ENCODE measurements at places on chromosomes 3 and 15.
A peak's percentile ranks its signal among the peaks of the same experiment; 100 is the strongest.

DNA sequence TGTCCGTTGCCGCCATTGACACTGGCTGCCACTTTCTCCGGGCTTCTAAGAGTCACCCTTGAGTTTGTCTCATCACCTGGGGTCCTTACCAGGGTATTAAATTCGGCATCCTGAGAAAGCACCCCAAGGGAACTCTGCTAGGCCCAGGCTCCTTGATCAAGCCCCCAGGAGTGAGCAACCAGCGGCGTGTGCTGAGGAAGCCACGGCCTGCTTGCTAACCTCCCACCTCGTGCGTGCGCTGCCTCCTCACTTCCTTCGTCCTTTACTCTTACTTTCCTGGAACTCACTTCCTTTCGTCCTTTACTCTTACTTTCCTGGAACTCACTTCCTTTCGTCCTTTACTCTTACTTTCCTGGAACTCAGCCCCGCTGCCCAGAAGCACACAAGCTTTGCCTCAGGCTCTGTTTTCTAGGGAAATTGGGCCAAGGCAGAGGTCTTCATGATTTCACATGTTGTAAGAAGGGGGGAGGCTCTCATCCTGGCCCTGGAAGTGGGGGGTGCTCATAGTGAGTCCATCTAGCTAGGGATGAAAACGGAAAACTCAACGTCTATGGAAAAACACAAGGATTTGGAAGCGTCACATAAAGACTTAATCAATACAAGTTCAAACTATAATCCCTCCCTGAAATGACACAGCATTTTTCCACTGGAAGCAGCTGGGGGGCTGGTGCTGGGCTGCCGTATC is 36.7 kb upstream of the BDH1 start:
- no peaks in the 10 kb centered on the region for H3K27me3 ChIP-seq
- no peaks in the 10 kb centered on the region for H3K36me3 ChIP-seq
- no peaks in the 10 kb centered on the region for H3K4me1 ChIP-seq
- H3K27ac ChIP-seq: no peak overlapping the region
- H3K4me3 ChIP-seq: no peak overlapping the region

GRCh38 chr3:106981392-106981791 is 395.8 kb upstream of the CCDC54 start:
- H3K27ac ChIP-seq: no peak overlapping the region
- no peaks in the 10 kb centered on the region for H3K27me3 ChIP-seq
- no peak overlapping the region for H3K4me3 ChIP-seq

- H3K4me1 ChIP-seq: no peaks in the 10 kb centered on the region
- DNase-seq: no peak
- no peaks in the 10 kb centered on the region for H3K36me3 ChIP-seq
- no peak overlapping the region for H3K27ac ChIP-seq
- no peaks in the 10 kb centered on the region for H3K27me3 ChIP-seq
These were observed 114.2 kb downstream of the AGBL1 start for GRCh38 chr15:86193716-86194380.

- H3K27me3 ChIP-seq: no peaks in the 10 kb centered on the region
- no peak overlapping the region for H3K4me3 ChIP-seq
- H3K4me1 ChIP-seq: no peaks in the 10 kb centered on the region
- no peaks in the 10 kb centered on the region for H3K36me3 ChIP-seq
These were observed 213.0 kb downstream of the NECTIN3 start for GRCh38 chr3:111284503-111285183.

GRCh38 chr3:19702416-19703078 is 231.5 kb downstream of the EFHB start:
- H3K36me3 ChIP-seq: no peaks in the 10 kb centered on the region
- H3K4me1 ChIP-seq: no peaks in the 10 kb centered on the region
- H3K27me3 ChIP-seq: no peaks in the 10 kb centered on the region
- no peak overlapping the region for H3K27ac ChIP-seq

- no peak overlapping the region for H3K4me3 ChIP-seq
- H3K36me3 ChIP-seq: no peaks in the 10 kb centered on the region
- DNase-seq: no peak
These were observed 1.0 kb upstream of the PXK start for GRCh38 chr3:58331593-58332152.

GRCh38 chr3:190883973-190884832 is 21.7 kb upstream of the GMNC start:
- no peak overlapping the region for H3K4me3 ChIP-seq
- H3K36me3 ChIP-seq: no peaks in the 10 kb centered on the region
- no peak overlapping the region for H3K27ac ChIP-seq

GRCh38 chr3:108477511-108478147 is 32.8 kb downstream of the MYH15 start:
- H3K4me1 ChIP-seq: no peaks in the 10 kb centered on the region
- H3K27ac ChIP-seq: no peak overlapping the region
- no peaks in the 10 kb centered on the region for H3K27me3 ChIP-seq
- H3K36me3 ChIP-seq: no peaks in the 10 kb centered on the region

- peaks cover 4% of the 10 kb centered on the region for H3K27me3 ChIP-seq
- H3K27ac ChIP-seq: no peak overlapping the region
- peak; percentile 38 for DNase-seq
- no peak overlapping the region for H3K4me3 ChIP-seq
- no peaks in the 10 kb centered on the region for H3K36me3 ChIP-seq
These were observed 20.0 kb upstream of the PRR23E start for GRCh38 chr3:127172781-127173515.

GRCh38 chr3:105885256-105885655 is 16.4 kb upstream of the CBLB start:
- no peak overlapping the region for H3K27ac ChIP-seq
- no peak for DNase-seq
- no peaks in the 10 kb centered on the region for H3K27me3 ChIP-seq
- no peaks in the 10 kb centered on the region for H3K4me1 ChIP-seq
- H3K36me3 ChIP-seq: no peaks in the 10 kb centered on the region

DNA sequence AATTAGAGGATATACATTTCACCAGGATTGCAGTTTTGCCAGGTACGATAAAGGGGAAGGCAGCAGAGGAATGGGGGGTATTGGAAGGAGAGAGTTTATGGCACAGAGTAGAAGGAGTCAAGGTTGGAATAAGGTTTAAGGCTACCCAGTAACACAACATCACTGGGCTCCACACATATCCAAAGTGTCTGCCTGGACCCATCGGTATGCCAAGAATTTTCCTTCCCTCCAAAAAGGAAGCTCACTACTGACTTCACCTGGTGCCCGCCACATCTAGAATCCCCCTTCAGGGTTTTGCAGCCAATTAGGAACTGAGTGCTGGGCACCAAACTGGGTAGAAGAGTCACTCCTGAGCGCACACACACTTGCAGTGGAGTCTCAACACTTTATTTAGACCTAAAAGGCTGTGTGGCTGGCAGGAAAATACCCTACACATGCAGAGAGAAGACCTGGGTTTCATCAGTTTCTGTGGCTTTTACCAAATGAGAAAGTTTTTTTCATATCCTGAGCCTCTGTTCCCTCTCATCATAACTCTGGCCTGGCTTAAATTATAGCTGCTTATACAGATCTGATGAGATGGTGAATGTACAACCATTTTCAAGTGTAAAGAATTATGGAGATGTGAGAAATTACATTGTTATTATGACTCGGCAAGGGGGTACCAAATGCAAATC is 190.8 kb upstream of the LPP start:
- H3K4me1 ChIP-seq: peaks cover 13% of the 10 kb centered on the region
- H3K36me3 ChIP-seq: no peaks in the 10 kb centered on the region
- no peak overlapping the region for H3K27ac ChIP-seq
- no peaks in the 10 kb centered on the region for H3K27me3 ChIP-seq
- DNase-seq: no peak

- DNase-seq: no peak
- H3K4me3 ChIP-seq: no peak overlapping the region
- no peaks in the 10 kb centered on the region for H3K4me1 ChIP-seq
- no peaks in the 10 kb centered on the region for H3K36me3 ChIP-seq
- no peak overlapping the region for H3K27ac ChIP-seq
These were observed 10.7 kb downstream of the USP4 start for GRCh38 chr3:49329186-49329585.

GRCh38 chr3:45736707-45737106 is 47.5 kb downstream of the SACM1L start:
- no peaks in the 10 kb centered on the region for H3K27me3 ChIP-seq
- no peak overlapping the region for H3K27ac ChIP-seq
- no peaks in the 10 kb centered on the region for H3K4me1 ChIP-seq
- DNase-seq: no peak

DNA sequence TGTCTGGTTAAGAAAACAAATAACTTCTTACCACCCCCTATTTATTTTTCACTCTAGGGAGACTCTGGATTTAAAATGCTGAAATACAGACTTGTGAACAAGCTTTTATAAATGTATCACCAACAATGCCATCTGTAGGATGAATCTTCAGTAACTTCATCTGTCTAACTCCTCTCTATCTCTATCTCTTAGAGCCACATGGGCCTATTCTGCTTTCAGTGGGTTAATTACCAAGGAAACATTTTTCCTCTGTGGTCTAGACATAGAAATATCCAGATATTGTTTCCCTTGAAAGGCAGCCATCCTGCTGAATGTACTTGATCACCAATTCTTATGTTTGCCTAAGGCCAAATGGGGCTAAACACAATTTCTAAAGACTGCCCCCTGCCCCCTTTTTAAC is 167.6 kb upstream of the COL8A1 start:
- no peak overlapping the region for H3K4me3 ChIP-seq
- no peaks in the 10 kb centered on the region for H3K4me1 ChIP-seq
- no peak for DNase-seq
- H3K36me3 ChIP-seq: no peaks in the 10 kb centered on the region
- H3K27me3 ChIP-seq: no peaks in the 10 kb centered on the region

DNA sequence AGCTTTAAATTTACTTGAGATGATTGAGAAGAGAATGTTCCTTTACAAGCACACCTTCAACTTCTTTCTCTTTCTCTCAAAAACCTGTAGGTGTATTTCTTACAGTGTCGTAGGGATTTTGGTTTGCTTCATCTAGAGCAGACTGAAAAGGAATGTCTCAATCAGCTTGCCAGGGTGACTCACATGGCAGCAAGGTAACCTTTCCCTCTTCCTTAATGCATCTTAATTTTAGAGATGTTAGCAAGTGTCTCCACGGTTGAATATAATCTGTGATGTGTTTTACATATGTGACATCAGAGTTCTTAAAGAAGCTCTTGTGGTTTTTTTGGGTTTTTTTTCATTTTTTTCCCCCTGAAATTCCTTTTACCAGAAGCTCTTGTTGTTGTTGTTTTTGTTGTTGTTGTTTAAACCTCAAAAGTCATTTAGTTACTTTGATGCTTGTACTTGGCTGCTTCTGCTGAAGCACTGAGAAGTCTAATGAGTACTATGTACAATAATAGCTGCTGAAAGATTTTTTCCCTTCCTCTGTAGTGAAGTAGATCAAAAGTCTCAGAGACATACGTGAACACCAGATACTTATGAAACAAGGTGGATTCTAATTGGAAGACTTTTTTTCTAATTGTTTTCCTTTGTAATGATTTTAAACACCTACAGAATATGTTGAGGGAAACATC is 83.1 kb downstream of the RETNLB start:
- no peaks in the 10 kb centered on the region for H3K4me1 ChIP-seq
- H3K36me3 ChIP-seq: no peaks in the 10 kb centered on the region
- no peak overlapping the region for H3K4me3 ChIP-seq
- no peak overlapping the region for H3K27ac ChIP-seq

- H3K27ac ChIP-seq: no peak overlapping the region
- no peak for DNase-seq
- no peaks in the 10 kb centered on the region for H3K36me3 ChIP-seq
- H3K27me3 ChIP-seq: no peaks in the 10 kb centered on the region
- no peak overlapping the region for H3K4me3 ChIP-seq
- no peaks in the 10 kb centered on the region for H3K4me1 ChIP-seq
These were observed 94.9 kb upstream of the STRIT1 start for GRCh38 chr3:155388417-155388816.

DNA sequence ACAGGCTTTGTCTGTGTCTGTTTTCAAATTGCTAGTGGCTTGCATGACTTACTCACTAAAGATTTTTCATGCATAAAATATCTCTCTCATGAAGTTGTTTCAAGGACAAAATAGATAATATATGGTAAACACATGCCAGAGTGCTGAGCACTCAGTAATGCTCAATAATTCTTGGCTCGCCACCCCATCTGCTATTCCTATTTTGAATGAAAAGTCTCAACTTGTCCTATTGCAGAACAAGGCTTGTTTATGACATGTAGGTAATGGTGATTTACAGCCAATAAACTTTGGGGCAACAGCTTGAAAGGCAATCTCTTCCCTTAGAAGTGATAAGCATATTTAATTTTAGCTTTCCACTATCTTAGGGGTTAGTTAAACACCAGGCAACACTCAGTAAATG is 789.0 kb upstream of the ROBO1 start:
- no peak for DNase-seq
- no peak overlapping the region for H3K27ac ChIP-seq
- H3K4me1 ChIP-seq: no peaks in the 10 kb centered on the region
- H3K36me3 ChIP-seq: no peaks in the 10 kb centered on the region
- H3K4me3 ChIP-seq: no peak overlapping the region
- H3K27me3 ChIP-seq: no peaks in the 10 kb centered on the region

DNA sequence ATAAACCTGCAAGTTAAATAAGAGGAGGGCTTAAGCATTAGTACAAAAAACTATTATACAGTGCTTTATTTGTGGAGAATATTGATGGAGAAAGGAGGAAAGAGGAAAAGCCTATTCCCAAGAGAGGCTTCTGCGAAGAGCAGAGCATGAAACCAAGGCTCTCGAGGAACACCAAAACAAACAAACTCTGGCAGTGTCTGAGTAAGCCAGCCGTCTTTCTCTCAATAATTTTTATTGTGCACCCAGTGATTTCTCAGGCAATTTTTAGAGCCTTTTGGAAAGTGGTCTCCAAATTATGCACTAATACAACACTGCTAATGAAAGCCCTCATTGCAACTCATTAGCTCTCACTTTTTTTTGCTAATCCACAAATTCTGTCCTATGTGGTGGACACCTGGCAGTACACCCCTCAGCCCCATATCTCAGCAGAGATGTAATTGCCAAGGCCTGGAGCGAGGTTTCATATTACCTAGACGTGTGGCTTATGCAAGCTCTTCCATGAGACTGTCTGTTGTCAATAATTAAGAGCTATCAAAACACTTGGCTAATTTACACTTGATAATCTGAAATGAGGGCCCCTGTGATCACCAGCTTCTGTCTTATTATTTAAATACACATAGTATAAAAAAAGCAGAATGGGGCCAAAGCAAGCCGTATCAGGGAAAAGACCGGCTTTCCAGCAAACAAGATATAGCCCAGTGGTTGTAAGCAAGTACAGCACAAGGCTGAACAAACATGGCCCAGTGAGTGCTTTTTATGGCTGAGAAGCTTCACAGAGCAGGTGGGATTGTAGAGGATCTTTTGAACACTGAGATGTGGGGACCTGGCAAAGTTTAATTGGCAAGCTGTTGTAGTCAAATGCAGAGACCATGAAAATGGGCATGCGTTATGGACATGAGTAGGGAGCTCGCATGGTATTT is 216.9 kb downstream of the ROBO2 start:
- H3K27ac ChIP-seq: no peak overlapping the region
- H3K36me3 ChIP-seq: no peaks in the 10 kb centered on the region
- no peaks in the 10 kb centered on the region for H3K27me3 ChIP-seq
- no peak overlapping the region for H3K4me3 ChIP-seq
- DNase-seq: no peak
